Nephron progenitor cell (in vitro differentiated cells): ENCODE measurements at places on chromosomes 2 and 18.

GRCh38 chr2:147646818-147647468 lies 197.9 kb upstream of the ACVR2A start:
- no peak for DNase-seq

DNA sequence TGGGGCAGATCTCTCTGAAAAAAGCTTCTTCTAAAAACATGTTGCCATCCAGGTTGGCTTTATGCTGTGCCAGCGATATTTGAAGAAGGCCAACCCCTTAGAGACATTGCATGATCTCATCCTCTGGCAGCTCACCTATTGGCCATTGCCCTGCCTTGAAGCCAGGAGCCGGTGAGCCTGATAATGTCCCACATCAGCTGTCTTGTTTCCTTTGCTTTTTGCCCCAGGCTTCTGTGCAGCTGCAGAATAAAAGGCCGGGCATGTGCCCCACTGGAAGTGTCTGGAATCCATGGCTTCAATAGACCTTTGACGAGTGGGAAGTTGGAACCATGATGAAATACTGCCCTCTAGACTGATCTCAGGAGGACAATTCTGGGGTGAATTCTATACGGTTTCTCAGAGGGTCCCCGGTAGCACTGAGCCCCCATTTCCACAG lies 523.5 kb upstream of the ZEB2 start:
- DNase-seq, result no peak

- no peak for DNase-seq
Observed at GRCh38 chr18:50973367-50974126, 5.7 kb downstream of the ELAC1 start.

DNA sequence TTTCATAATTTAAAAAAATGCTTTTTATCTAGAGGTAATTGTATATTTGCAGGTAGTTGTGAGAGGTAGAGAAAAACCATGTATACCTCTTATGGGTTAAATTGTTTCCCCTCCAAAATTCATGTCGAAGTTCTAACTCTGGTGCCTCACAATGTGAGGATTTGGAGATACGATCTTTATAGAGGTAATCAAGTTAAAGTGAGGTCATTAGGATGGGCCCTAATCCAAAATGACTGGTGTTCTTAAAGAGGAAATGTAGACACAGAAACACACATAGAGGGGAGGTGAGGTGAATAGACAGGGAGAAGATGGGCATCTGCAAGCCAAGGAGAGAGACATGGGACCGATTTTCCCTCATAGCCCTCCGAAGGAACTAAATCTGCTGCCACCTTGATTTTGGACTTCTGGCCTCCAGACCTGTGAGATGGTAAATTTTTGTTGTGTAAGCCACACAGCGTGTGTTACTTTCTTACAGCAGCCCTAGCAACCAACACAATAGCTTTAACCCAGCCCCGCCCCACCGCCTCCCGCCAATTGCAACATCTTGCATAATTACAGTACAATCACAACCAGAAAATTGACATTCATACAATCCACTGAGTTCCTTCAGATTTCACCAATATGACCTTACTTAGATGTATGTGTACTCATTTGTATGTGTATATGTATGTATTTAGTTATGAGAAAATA lies 208.9 kb downstream of the MIB1 start:
- DNase-seq, result no peak

GRCh38 chr18:74234326-74235171 lies 57.2 kb downstream of the CYB5A start:
- DNase-seq, result no peak
